ENCODE measurements at places on chromosomes 11 and 22.
A peak's percentile ranks its signal among the peaks of the same experiment; 100 is the strongest.

GRCh38 chr11:121810291-121810690, 305.7 kb downstream of the BLID start:
- DNase-seq = no peak

DNA sequence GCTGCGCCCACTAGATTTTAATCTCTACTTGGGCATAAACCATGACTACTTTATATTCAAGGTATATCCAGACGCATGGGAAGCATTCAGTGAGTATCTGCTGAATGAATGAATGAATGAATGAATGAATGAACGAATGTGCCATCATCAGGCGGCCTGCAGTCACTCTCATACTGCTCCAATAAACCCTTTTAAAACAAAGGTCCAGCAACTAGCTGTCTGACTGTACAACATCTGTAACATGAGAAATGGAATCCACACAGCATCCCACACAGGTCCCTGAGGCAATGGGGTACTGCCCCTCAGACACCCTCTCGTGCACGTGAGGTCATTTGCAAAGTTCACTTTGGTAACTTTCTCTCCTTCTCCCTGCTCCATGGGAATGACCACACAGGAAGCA, 147.5 kb downstream of the LARGE1 start:
- DNase-seq = no peak

DNA sequence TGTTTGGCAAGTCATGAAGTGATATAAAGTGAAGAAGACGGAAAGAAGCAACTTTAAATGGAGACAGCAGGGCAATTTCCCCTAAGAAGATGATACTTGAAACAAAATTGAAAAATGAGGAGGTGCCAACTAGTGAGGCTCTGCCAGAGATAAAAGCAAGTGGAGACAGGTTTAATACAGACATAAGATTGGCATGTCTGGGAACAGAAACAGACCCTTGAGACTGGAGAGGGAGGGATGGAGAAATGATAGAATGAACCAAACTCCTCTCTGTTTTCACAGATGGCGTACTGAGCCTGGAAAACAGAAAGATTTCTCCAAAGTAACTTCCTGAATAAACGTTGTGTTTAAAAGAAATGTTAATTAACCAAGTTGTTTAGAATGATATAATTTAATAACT, 354.5 kb upstream of the ANO5 start:
- DNase-seq = no peak

GRCh38 chr22:24030186-24030702, 19.1 kb downstream of the CABIN1 start:
- no peak for DNase-seq

- DNase-seq = no peak
Observed at GRCh38 chr22:23536821-23537345, 43.2 kb downstream of the IGLL1 start.

GRCh38 chr11:73200256-73200655, 17.8 kb upstream of the P2RY2 start:
- no peak for DNase-seq

DNA sequence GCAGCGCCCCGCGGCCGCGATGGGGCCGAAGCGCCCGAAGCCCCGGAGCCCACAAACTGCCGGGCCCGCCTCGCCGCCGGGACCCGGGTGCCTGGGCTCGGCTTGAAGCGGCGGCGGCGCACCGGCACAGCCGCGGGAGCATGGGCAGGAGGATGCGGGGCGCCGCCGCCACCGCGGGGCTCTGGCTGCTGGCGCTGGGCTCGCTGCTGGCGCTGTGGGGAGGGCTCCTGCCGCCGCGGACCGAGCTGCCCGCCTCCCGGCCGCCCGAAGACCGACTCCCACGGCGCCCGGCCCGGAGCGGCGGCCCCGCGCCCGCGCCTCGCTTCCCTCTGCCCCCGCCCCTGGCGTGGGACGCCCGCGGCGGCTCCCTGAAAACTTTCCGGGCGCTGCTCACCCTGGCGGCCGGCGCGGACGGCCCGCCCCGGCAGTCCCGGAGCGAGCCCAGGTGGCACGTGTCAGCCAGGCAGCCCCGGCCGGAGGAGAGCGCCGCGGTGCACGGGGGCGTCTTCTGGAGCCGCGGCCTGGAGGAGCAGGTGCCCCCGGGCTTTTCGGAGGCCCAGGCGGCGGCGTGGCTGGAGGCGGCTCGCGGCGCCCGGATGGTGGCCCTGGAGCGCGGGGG, 346 bp downstream of the FJX1 start:
- no peak for DNase-seq

DNA sequence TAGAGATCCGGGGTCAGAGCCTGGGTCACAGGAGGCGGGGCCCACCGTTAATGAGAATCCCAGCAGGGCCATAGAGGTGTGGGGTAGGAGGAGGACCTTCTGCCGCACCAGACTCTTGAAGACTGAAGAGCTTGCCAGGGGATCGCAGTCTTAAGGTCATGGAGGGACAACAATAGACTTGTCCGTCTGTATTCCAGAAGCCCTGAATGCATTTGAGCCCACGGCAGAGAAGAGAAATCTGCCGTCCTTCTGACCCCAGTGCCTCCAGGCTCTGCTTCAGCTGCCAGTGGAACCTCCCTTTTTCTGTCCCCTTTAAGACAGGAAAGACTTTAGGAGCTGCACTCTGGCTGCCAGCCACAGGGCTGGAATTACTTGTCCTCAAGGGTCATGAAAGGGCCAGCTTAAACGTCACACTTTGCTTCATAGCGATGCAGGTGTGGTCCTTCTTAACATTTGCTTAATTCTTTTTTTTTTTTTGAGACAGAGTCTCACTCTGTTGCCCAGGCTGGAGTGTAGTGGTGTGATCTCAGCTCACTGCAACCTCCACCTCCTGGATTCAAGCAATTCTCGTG, 15.5 kb upstream of the ST3GAL4 start:
- DNase-seq = no peak

GRCh38 chr11:75625021-75625420, 43.8 kb downstream of the MAP6 start:
- DNase-seq = no peak

- no peak for DNase-seq
Observed at GRCh38 chr22:32327596-32328171, 30.0 kb upstream of the RFPL3 start.

GRCh38 chr11:60834742-60835533, 7.0 kb upstream of the CCDC86 start:
- DNase-seq = no peak

DNA sequence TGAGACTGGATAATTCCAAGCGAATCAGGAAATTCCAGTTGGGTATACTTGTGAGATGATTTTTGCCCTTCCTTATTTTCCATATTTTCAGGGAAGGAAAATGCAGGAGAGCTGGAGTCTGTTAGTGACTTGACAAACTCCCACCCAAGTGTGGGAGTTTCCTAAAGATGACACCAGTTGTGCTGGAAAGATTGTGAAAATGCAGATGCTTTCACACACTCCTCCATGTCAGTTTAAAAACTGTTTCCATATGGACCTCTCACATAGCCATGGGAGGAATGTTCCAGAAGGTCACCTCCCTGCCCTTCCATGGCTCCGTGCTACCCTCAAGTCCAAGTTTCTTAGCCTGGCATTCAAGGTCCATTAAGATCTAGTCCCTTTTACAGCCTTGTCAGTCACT, 350.7 kb upstream of the NARS2 start:
- DNase-seq = no peak

DNA sequence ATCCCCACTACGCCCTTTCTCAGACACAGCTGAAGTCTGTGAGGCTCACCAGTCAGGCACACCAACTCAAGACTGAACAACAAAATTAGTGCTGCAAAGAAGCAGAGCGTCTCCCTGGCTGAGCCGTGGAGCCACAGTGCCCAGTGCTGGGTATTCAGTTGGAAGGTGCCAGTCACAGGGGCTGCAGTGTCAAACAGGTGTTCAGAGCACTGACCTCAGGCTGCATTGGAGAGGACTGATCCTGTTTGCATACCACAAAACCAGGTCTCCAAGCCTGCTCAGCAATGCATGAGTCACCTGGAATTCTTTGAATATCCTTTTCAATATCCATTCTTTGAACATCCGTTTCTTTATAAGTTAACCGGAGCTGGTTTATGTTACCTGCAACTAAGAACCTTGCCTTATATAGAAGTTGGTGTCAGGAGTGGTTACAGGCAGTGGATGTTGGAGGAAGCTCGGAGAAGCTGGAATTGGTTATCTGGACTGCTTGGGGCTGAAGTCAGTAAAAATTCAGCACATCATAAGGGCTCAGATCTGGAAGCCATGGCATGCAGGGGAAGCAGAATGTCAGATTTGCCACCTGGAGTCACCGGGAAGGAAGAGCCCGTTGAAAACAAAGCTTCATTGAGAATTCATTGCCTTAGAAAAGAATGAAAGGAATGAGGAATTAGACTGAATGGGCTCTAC, 30.3 kb downstream of the PDGFB start:
- no peak for DNase-seq

- no peak for DNase-seq
Observed at GRCh38 chr11:11555208-11555607, 66.6 kb downstream of the GALNT18 start.

DNA sequence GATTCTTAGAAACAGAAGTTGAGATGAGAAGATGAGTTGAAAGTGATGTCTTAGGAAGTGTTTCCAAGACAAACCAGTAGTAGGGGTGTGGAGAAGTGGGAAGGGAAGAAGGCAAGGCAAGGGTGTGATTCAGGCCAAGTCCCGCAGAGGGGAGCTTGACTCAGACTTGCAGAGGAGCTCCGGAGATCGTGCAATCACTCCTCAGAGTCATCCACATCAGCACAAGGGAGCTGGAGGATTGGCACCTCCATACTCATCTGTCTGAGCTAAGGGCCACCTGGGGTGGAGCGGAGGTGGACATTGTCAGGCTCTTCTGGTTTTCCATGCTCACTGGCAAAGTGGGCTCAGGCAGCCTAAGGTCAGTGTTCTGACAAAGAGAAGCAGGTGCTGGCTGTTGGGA, 44.4 kb downstream of the CHRDL2 start:
- no peak for DNase-seq

DNA sequence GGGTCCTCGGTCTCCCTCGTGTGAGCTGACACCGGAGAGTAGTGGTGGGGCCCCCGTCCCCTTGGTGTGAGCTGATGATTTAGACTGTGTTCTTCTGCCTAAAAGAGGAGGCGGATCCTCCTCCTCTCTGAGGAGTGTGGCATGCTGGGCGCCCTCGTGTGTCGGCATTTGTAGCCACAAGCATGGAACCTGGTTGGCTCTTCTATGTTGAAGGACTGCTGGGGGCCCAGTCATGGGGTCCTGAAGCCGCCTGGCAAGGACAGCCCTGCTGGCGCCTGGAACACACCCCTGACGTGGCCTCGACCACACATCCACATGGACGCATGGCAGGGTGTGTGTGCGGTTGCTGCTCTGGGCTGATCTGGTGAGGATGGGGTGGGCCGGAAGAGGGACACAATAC, 50.2 kb downstream of the AP2A2 start:
- DNase-seq = no peak

- peak; percentile 47 for DNase-seq
Observed at GRCh38 chr11:73625696-73626318, 20.6 kb upstream of the PLEKHB1 start.

DNA sequence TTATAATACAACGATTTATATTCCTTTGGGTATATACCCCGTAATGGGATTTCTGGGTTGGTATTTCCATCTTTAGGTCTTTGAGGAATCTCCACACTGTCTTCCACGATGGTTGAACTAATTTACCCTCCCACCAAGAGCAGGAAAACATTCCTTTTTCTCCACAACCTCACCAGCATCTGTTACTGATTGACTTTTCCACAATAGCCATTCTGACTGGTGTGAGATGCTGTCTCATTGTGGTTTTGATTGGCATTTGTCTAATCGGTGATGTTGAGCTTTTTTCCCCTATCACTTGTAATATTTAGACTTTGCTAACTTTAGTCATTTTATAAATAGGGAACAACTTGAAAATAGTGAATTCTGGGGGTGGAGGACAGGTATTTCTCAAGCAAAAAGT, 58.1 kb downstream of the PPFIA1 start:
- no peak for DNase-seq

GRCh38 chr22:44600207-44600785, 101.7 kb upstream of the PRR5 start:
- no peak for DNase-seq

- no peak for DNase-seq
Observed at GRCh38 chr11:65654375-65655349, 8.1 kb downstream of the RELA start.

DNA sequence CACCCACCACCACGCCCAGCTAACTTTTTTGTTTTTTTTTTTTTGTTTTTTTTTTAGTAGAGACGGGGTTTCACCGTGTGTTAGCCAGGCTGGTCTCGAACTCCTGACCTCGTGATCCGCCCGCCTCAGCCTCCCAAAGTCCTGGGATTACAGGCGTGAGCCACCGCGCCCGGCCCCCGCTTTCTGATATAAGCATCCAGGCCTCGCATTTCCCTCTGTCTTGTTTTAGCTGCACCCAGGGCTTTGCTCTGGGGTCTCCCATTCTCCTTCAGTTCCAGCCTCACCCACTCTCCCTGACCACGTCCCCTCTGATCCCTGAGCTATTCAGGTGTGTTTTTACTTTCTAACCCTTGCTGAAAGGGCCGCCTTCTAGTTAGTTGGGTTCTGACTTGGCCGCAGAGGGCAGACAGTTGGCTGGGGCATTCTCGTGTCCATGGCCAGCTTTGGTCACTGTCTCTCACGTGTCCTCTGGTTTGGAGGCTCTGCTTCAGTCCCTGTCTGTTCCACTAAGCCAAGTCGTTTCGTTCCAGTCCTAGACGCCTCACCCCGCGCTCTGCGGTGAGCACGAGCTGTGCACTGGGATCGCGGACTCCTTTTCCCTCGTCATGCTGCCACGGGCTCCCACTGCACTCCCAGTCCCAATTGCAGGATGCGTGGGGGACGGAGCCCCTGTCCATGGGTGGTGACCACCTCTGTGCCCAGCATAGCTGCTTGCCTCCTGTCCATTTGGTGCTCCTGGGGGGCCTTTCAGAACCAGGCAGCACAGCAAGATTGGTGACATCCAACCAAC, 6.0 kb upstream of the TNNT3 start:
- no peak for DNase-seq

- no peak for DNase-seq
Observed at GRCh38 chr11:126669416-126669815, 313.9 kb downstream of the ST3GAL4 start.

GRCh38 chr22:50577697-50577986, 585 bp downstream of the CPT1B start:
- no peak for DNase-seq

GRCh38 chr11:124736736-124737135, 3.0 kb upstream of the NRGN start:
- DNase-seq = no peak

GRCh38 chr11:46658259-46658658, 40.9 kb downstream of the ATG13 start:
- no peak for DNase-seq

- DNase-seq = no peak
Observed at GRCh38 chr11:110134110-110134509, 40.9 kb downstream of the ZC3H12C start.
